T-cell (primary cell): ENCODE measurements at places on chromosomes 4 and X. TPM values are rescaled to one million over a fixed set of nuclear protein-coding genes. Genes with fewer than 3 reads are reported as not detected.

DNA sequence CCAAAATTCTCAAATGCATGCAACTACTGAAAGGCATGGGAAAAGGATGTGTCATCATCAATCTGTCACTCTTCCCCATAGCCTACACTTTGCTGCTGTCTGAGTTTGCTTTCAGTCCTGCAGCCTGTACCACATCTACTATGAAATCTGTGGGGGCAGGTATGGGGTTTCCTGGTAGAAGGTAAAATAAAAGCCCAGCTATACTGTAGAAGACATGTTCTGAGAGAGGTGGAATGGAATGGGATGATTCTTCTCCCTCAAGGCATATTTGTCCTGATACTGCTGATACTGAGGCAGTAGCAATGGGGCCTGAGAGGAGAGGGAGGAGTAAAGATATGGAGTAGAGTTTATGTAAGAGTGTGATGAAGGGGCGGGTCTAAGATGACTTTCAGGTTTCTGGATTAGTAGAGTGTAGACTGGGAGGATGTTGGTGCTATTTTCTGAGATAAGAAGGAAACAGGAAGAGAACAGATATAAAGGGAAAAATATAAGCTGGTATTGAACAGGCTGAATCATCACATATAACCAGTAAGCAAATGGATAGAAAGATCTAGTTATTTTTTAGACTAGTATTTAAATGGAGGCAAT lies 38.7 kb upstream of the GYPA start:
- H3K27ac ChIP-seq = no peak overlapping the region
- H3K36me3 ChIP-seq = no peaks in the 10 kb centered on the region
- no peak for DNase-seq

- DNase-seq = no peak
- no peak overlapping the region for H3K4me3 ChIP-seq
- peak overlapping the region; percentile 52 for H3K27ac ChIP-seq
These were observed 65.0 kb upstream of the STS start for GRCh38 chrX:7082556-7082955.

- no peaks in the 10 kb centered on the region for H3K36me3 ChIP-seq
- H3K4me3 ChIP-seq = no peak overlapping the region
- no peaks in the 10 kb centered on the region for H3K27me3 ChIP-seq
These were observed 85.7 kb downstream of the CORIN start for GRCh38 chr4:47752214-47752613.

The PWWP3B gene
- total RNA-seq = not detected

The ARHGAP6 gene
- total RNA-seq = 0.13 TPM

- no peak overlapping the region for H3K4me3 ChIP-seq
- no peaks in the 10 kb centered on the region for H3K4me1 ChIP-seq
- DNase-seq = peak; percentile 2
- H3K36me3 ChIP-seq = no peaks in the 10 kb centered on the region
- H3K27me3 ChIP-seq = no peaks in the 10 kb centered on the region
These were observed 74.8 kb upstream of the PASD1 start for GRCh38 chrX:151488677-151489076.

The CPEB2 gene
- 16.0 TPM for total RNA-seq

GRCh38 chrX:119398974-119399771 lies at the start of gene SLC25A43:
Gene SLC25A43, plus strand, starts transcription at chrX:119399336. Its CDS starts 68 bp downstream, at chrX:119399404.
- peak within 1 kb of the TSS; percentile 54 for H3K27ac ChIP-seq
- DNase-seq = no peak
- peak within 1 kb of the TSS; percentile 73 for H3K4me3 ChIP-seq
- H3K27me3 ChIP-seq = no peaks in the 10 kb centered on the region
- H3K4me1 ChIP-seq = no peaks in the 10 kb centered on the region

DNA sequence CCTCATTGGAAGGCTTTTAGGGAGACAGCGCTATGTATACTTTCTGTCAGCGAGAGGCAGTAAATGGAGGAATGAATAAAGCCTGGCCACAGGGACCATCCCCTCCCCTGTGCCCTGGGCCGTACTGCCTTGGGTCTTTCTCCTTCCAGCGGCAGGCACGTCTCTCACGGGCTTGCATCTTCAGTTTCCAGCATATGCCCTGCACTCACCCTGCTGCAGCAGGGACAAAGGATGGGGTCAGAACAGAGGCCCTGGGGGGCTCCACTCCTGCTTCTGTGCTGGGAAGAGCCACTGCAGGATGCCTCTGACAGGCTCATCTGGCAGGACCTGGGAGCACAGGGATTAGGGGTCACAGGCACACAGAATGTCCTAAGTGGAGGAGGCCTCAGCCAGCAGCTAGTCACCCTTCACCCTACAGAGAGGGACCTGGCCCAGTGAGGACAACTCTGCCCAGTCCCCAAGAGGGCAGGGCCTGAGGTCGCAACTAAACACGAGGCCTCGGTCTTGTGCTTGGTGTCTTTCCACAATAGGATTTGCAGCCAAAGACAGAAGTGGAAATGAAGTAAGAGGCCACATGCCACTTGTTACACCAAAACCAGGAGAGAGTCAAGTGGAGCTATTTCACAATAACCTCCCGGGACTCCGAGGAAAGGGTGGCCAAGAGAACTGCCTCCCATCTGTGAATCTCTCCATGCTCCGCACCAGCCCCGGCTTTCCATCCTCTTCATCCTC lies 150.8 kb downstream of the AFAP1 start:
- H3K27me3 ChIP-seq = no peaks in the 10 kb centered on the region
- H3K4me1 ChIP-seq = no peaks in the 10 kb centered on the region
- H3K27ac ChIP-seq = no peak overlapping the region
- DNase-seq = no peak

The RAB40A gene
- not detected for total RNA-seq

DNA sequence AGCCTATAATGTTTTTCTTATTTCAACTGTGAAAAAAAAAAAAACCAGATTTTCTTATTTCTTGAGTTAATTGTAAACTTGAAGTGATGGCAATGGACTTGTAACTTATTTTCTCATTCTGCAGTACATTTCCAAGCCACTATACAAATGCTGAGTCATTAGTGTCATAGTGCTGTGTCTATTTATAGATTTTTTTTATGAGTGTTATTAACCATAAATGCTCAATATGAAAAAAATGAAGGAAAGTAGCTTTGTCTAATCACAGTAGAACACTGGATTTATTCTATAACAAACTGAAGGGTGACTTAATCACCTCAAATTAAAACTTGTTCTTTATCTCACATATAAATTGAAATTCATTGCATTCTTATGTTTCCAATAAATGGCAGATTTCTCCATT lies 718.6 kb downstream of the CCSER1 start:
- no peak for DNase-seq
- H3K27ac ChIP-seq = no peak overlapping the region
- H3K4me3 ChIP-seq = no peak overlapping the region
- H3K4me1 ChIP-seq = no peaks in the 10 kb centered on the region
- H3K36me3 ChIP-seq = no peaks in the 10 kb centered on the region
- H3K27me3 ChIP-seq = no peaks in the 10 kb centered on the region

The PPM1K gene
- total RNA-seq = 91.1 TPM

- no peaks in the 10 kb centered on the region for H3K4me1 ChIP-seq
- no peak for DNase-seq
- H3K36me3 ChIP-seq = no peaks in the 10 kb centered on the region
- no peaks in the 10 kb centered on the region for H3K27me3 ChIP-seq
- no peak overlapping the region for H3K4me3 ChIP-seq
- no peak overlapping the region for H3K27ac ChIP-seq
These were observed 121.4 kb downstream of the COX18 start for GRCh38 chr4:72948080-72948479.

DNA sequence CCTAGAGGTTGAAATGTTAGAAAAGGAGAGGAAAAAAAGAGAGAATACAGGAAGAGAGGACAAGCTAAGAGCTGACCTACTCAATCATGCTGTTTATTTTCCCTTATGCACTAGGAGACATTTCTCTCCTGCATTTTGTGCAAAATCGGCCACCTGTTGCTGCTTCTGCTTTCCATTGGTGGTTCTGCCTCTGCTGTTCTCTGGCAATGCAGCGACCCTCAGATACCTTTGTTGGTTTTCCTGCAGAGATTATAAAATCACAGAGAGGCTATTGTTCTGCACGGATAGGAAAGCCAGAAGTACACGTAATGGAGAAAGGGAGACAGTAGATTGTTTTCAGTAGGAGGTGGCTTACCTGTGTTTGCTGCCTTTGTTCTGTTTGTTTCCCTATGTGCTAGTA lies 108.9 kb downstream of the UNC5C start:
- H3K4me3 ChIP-seq = no peak overlapping the region
- DNase-seq = no peak
- no peaks in the 10 kb centered on the region for H3K36me3 ChIP-seq
- no peaks in the 10 kb centered on the region for H3K27me3 ChIP-seq
- H3K27ac ChIP-seq = no peak overlapping the region

DNA sequence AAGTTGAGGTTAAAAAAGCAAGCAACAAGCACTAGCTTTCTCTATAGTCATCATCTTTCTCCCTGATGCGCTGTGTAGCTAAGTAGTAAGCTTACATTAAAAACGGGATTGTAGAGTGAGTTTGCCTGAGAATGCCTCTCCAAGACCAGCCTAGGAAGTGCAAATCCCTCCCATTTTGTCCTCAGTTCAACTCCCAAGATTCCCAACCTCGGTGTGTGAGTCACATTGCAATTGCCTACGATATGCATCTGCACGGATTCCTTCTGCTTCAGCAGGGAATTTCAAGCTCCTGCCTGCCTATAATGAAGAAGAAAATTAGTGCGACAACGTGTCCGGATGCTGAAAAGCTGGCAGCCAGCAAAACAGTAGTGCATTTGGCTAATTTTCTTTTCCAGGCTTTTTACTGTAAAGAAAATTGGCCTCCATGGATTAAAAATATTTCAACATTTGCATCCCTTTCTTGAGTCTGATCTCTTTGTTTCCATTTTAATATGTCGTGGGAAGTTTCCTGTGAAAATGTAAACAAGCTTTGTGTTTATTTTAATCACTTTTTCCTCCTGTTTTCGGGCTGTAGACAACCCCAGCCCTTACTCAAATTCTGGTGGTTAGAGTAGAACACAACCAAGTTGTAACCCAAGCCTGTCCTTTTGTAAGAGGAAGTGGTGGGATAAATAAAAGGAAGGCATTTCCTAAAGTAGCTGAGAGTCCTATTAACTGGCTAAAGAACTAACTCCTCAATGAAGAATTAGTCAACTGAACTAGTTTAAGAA lies 58.4 kb upstream of the TET2 start:
- H3K27me3 ChIP-seq = no peaks in the 10 kb centered on the region
- H3K27ac ChIP-seq = no peak overlapping the region
- no peaks in the 10 kb centered on the region for H3K4me1 ChIP-seq

- peaks cover 3% of the 10 kb centered on the region for H3K4me1 ChIP-seq
- H3K27me3 ChIP-seq = no peaks in the 10 kb centered on the region
- no peak overlapping the region for H3K27ac ChIP-seq
- H3K36me3 ChIP-seq = peaks cover 4% of the 10 kb centered on the region
These were observed 33.8 kb downstream of the TXK start for GRCh38 chr4:48100256-48100655.
